ENCODE measurements at places on chromosomes 7 and 10. TPM values are rescaled to one million over a fixed set of nuclear protein-coding genes. Genes with fewer than 3 reads are reported as not detected.

- no peak overlapping the region for H3K4me3 ChIP-seq
- H3K36me3 ChIP-seq: peaks cover 45% of the 10 kb centered on the region
- H3K27me3 ChIP-seq: no peaks in the 10 kb centered on the region
These were observed 81.6 kb downstream of the CYP51A1 start for GRCh38 chr7:92052684-92053083.

- no peaks in the 10 kb centered on the region for H3K27me3 ChIP-seq
- H3K4me1 ChIP-seq: no peaks in the 10 kb centered on the region
- H3K36me3 ChIP-seq: no peaks in the 10 kb centered on the region
- no peak overlapping the region for H3K4me3 ChIP-seq
- no peak overlapping the region for H3K27ac ChIP-seq
These were observed 36.0 kb downstream of the KIAA1549 start for GRCh38 chr7:138945154-138945553.

DNA sequence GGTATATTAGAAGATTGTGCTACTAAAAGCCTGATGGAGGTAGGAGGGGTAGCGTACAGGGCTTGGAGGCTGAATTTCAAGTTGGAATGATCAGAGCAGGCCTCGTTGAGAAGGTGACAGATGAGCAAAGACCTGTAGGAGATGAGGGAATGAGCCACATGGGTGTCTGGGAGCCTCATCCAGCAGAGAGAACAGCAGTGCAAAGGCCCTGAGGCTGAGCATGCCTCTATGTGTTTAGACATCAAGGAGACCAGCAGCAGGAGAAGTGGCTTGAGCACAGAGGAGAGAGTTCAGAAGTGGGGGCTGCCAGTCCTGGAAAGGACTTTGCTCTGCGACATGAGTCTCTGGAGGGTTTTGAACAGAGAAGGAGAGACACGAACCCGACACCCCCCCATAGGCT is 111.7 kb downstream of the TMEM130 start:
- no peak overlapping the region for H3K27ac ChIP-seq
- no peaks in the 10 kb centered on the region for H3K36me3 ChIP-seq
- no peak for DNase-seq
- H3K4me1 ChIP-seq: no peaks in the 10 kb centered on the region
- H3K4me3 ChIP-seq: no peak overlapping the region

DNA sequence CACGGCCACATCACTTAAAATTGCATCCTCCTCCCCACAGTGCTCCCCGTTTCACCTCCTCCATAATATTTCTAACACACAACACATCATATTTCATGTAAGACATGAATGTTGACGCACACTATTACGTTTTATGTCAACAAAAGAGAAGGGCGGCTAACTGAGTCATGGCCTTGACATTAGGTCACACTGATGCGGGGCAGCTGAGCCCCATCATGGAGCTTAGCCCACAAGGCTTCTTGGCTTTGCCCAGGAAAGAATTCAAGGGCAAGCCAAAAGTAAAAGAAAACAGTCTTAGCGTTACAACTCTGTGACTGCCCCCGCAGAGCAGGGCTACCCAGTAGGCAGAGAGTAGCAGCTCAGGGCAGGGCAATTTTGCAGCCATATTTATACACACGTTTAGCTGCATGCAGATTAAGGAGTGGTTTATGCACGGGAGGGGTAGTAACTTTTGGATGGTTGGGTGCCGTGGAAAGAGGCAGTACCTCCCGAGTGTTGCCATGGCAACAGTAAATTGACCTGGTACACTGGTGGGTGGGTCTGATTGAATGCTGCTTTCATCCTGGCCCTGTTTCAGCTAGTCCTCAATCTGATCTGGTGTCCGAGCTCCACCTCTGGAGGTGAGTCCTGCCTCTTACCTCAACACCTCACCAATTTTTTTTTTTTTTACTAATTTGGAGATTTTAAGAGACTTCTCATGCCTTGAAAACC is 156.2 kb upstream of the FRMD4A start:
- H3K4me3 ChIP-seq: no peak overlapping the region
- H3K27ac ChIP-seq: no peak overlapping the region
- no peaks in the 10 kb centered on the region for H3K27me3 ChIP-seq
- no peaks in the 10 kb centered on the region for H3K36me3 ChIP-seq
- peaks cover 28% of the 10 kb centered on the region for H3K4me1 ChIP-seq
- DNase-seq: no peak

DNA sequence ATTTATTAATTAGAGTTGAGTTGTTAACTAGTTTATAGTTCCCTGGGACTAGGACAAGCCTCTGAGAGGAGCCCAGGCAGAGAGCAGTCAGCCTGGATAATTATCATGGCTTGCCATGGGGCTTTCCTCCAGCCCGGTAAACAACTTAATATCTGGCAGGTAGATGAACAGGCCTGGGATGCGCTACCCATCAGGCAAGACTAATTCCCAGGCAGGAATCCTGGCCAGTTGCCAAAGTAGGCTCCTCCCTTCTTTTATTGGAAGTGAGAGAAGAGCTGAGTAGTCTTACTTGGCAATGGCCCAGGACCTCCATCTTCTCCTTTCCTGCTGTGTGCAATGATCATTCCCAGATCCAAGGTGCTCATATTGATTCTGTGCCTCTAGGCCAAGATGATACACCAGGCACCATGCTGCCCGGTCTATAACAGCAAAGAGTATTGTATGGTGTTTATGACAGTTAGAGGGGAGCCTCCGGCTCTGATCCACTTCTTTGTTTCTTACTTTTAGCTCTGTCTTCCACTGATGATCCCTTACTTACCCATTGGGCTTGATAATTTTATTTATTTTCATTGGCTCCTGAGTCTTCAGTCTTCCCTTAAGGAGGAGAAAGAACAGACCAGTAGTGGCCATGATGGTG is 408.7 kb downstream of the REEP3 start:
- no peak overlapping the region for H3K27ac ChIP-seq
- H3K36me3 ChIP-seq: no peaks in the 10 kb centered on the region
- H3K4me3 ChIP-seq: no peak overlapping the region
- H3K27me3 ChIP-seq: no peaks in the 10 kb centered on the region
- peak; percentile 32 for DNase-seq

GRCh38 chr10:87622314-87623004 is 37.2 kb upstream of the PAPSS2 start:
- peaks cover 5% of the 10 kb centered on the region for H3K4me1 ChIP-seq
- H3K27me3 ChIP-seq: no peaks in the 10 kb centered on the region
- H3K36me3 ChIP-seq: no peaks in the 10 kb centered on the region

- no peaks in the 10 kb centered on the region for H3K36me3 ChIP-seq
- DNase-seq: no peak
- no peaks in the 10 kb centered on the region for H3K27me3 ChIP-seq
- H3K4me3 ChIP-seq: no peak overlapping the region
- no peak overlapping the region for H3K27ac ChIP-seq
These were observed 261.8 kb upstream of the SHH start for GRCh38 chr7:156074084-156074483.

DNA sequence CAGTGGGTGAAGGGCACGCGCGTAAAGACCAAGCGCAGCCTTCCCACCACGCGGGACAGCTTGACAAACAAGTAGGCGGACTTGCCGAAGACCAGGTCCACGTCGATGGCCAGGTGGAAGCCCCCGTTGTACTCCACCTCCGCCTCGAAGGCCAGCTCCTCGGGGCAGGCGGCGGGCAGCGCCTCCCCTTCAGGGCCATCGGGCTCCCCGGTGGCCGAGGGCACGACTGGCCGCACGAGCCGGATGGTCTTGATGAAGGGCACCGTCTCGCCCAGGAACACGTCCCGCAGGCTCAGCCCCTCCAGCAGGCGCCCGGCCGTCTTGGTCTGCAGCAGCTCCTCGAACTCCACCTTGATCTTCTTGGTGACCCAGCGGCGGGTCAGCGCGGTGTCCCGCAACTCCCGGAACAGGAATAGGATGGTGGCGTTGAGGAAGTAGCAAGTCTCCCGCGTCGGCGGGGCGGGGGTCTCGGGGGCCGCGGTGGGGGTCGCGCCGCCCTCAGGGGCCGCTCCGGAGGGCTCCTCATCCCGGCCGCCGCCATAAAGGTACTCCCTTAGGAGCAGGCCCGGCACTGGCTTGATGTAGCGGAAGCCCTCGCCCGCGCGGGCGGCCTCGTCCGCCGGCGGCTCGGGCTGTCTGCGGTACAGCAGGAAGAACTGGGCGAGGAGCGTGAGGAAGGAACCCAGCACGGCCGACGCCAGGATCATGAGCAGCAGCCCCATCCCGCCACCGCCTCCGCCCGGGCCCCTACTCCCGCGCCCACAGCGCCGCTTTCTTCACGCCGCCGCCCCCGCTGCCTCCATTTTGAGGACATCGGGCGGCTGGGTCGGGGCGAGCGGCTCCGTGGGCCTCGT is 507 bp downstream of the PDZD8 start:
- H3K27me3 ChIP-seq: peaks cover 12% of the 10 kb centered on the region
- peak; percentile 71 for DNase-seq
- peak overlapping the region; percentile 97 for H3K4me3 ChIP-seq

- no peaks in the 10 kb centered on the region for H3K27me3 ChIP-seq
- H3K4me3 ChIP-seq: no peak overlapping the region
- no peak overlapping the region for H3K27ac ChIP-seq
- no peak for DNase-seq
- no peaks in the 10 kb centered on the region for H3K36me3 ChIP-seq
These were observed 333.7 kb upstream of the PODXL start for GRCh38 chr7:131890176-131890575.

DNA sequence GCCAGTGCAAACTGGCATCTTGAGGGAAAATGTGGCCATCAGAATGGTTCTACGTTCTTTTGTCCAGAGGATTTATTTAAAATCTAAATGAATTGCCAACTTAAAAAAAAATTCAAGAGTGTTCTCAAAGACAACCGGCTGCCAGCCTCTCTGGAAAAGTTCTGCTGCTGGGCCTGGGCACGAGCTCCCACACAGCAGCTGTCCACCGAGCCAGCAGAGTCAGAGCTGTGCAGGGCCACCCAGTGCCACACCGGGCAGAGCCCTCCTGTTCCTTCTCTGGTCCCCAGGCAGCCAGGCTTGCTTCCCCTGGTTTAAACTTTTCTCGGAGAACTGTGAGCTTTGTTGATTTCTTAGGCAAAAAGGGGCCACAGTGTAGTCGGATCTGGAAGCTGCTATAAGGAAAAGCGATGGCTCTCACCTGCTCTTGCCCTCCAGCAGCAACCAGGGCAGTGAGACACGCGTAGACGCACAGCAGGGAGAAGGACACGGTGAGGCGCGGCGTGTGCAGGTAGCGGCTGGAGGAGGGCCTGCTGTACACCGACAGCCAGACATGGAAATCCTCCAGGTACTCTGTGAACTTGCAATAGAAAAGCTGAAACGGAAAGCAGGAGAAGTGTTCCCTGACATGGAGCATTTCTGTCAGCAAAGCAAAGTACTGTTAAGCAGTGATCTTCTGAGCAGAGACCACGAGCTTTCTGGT is 111.6 kb downstream of the PKD1L1 start:
- no peak overlapping the region for H3K27ac ChIP-seq
- H3K36me3 ChIP-seq: no peaks in the 10 kb centered on the region
- DNase-seq: no peak
- no peak overlapping the region for H3K4me3 ChIP-seq
- H3K27me3 ChIP-seq: no peaks in the 10 kb centered on the region

GRCh38 chr10:94178475-94179253 is 184.1 kb downstream of the NOC3L start:
- H3K27ac ChIP-seq: no peak overlapping the region
- H3K27me3 ChIP-seq: no peaks in the 10 kb centered on the region
- peaks cover 13% of the 10 kb centered on the region for H3K4me1 ChIP-seq
- DNase-seq: peak; percentile 57

Gene CCDC186
- total RNA-seq: 27.4 TPM

Gene CAV2
- total RNA-seq: 28.5 TPM

Measured in stomach (tissue), 19 donors.